ENCODE measurements at places on chromosomes 1 and 21. TPM values are rescaled to one million over a fixed set of nuclear protein-coding genes. Genes with fewer than 3 reads are reported as not detected.

The LORICRIN gene
- 0.10 TPM for polyA plus RNA-seq

The SPAG17 gene
- polyA plus RNA-seq: not detected

The ADAMTS5 gene
- polyA plus RNA-seq: not detected

The MRPL39 gene
- polyA plus RNA-seq: 221 TPM

The OR10Z1 gene
- polyA plus RNA-seq: not detected

The NFASC gene
- 0.04 TPM for polyA plus RNA-seq

The KIRREL1 gene
- polyA plus RNA-seq: not detected

The TBX19 gene
- polyA plus RNA-seq: 1.0 TPM

The CCDC181 gene
- polyA plus RNA-seq: not detected

The COL9A2 gene
- polyA plus RNA-seq: 21.3 TPM

The CDKN2C gene
- 4.1 TPM for polyA plus RNA-seq

GRCh38 chr1:18139198-18139981 lies 31.8 kb downstream of the IGSF21 start:
- DNase-seq: no peak

- DNase-seq: no peak
Observed at GRCh38 chr1:31954607-31955283, 16.6 kb upstream of the PTP4A2 start.

DNA sequence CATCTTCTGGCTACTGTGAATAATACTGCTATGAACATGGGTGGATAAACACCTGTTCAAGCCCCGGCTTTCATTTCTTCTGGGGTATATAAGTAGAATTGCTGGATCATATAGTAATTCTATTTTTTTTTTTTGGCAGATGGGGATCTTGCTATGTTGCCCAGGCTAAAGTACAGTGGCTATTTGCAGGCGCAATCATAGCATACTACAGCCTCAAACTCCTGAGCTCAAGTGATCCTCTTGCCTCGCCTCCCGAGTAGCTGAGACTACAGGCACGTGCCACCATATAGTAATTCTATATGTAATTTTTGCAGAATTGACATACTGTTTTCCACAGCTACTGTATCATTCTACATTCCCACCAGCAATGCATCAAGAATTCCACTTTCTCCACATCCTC lies 27.8 kb downstream of the UBR4 start:
- DNase-seq: no peak

GRCh38 chr1:69175053-69175452 lies 392.7 kb upstream of the LRRC7 start:
- no peak for DNase-seq

GRCh38 chr1:157868654-157869053 lies 27.0 kb upstream of the CD5L start:
- no peak for DNase-seq

DNA sequence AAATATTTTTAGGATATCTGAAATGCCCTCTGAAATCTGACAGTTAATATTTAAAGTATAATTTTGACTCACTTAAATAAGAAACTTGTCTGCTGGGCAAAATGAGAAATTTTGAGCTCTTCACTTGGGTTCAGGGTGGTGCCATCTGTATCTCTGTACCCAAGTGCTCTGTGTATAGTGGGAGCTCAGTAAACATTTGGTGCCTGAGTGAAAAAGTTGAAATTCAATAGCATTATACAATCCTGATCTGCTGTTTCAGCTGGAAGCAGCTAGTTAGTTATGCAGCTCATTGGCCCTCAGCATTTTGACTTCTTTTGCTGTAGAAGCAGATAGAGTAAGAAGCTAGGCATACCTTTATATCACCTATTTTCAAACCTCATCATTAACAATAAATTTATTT lies 73.3 kb downstream of the RPE65 start:
- no peak for DNase-seq

DNA sequence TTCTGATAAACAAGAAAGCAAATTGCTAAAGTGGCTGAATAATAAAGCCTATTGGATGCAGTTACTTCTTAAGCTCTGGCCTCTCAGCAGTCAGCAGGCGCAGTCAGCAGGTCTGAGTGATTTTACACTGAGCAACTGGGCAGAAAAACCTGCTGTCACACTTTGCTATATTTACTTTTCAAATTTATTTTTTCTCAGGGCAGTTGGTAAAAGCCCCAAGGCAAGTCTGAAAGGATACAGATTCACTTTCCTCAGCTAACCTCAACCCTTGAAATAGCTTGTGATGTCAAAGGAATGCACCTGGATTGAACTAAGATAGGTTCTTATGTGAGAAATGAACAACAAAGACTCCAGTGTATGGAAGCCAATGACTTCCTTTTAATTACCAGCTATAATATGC lies 34.0 kb downstream of the ATP5PF start:
- no peak for DNase-seq

- DNase-seq: no peak
Observed at GRCh38 chr1:209545423-209545822, 38.1 kb upstream of the CAMK1G start.

DNA sequence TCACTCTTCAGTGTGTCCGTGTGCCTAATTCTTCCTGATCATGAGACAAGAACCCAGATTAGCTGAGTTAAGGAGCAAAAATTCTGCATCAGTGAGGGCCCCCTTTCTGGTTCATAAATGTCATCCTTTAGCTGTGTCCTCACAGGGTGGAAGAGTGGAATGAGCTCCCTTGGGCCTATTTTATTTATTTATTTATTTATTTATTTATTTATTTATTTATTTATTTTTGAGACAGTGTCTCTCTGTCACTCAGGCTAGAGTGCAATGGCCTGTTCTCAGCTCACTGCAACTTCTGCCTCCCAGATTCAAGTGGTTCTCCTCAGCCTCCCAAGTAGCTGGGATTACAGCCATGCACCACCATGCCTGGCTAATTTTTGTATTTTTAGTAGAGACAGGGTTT lies 131.7 kb downstream of the PATJ start:
- DNase-seq: no peak

DNA sequence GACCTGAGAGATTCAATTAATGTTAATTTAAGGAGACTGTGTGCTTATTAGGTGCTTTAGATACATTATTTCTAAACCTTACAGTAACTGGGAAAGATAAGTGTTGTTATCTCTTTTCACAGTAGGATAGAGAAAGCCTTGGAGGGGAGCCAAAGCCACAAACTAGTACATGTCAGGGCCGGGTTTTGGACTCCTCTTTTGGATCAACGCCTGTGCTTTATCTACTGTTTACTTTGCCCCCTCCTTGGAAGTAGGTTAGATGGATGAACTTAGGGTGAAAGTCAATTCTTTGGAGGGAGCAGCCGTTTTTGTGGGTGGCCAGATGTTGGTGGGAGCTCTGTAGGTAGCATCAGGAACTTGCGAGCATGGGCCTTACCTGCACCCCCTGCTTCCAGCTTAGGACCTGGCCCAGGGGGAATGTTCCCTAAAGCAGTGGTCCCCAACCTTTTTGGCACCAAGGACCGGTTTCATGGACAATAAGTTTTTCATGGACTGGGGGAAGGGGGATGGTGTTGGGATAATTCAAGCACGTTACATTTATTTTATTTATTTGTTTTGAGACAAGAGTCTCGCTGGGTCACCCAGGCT lies 1.7 kb downstream of the HHAT start:
- no peak for DNase-seq

DNA sequence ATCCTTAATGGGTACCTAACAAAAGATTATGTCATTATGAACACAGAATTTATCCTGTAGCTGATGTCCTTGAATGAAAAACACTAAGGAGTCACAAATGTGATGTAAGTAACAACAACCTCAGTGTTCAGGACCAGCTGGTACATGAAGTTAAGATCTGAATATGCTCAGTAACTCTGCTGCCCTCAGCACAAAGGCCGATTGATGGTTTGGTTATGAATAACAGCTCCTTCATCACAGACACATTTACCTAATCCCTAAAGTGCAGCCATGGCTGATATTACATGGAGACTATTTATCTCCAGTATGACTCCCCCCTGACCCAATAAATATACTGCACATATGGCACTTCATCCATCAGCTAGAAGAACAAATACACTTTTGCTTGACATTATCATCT lies 75.2 kb downstream of the PLPPR5 start:
- DNase-seq: no peak

GRCh38 chr21:15528346-15528745 lies 201.4 kb upstream of the USP25 start:
- DNase-seq: no peak

- DNase-seq: no peak
Observed at GRCh38 chr1:56803561-56804156, 15.5 kb downstream of the FYB2 start.

DNA sequence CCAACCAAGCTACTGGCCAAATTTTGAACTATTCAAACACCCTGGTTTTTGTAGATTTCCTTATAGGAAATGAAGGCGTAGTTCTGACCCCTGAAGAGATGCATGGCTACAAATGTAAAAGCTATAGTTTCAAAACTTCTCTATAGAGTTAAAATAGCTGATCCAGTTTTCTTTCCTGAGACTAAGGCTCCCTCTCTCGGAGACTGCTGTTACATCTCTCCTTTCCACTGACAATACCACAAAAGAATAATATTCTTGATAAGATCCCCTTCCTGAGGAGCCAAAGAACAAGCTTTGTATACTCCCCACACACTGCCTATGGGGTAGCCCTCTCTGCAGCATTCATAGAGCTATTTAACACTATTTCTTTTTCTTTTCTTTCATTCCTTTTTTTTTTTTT lies 6.7 kb upstream of the CFAP126 start:
- no peak for DNase-seq

- no peak for DNase-seq
Observed at GRCh38 chr1:221886743-221887414, 145.0 kb upstream of the DUSP10 start.

- no peak for DNase-seq
Observed at GRCh38 chr1:70764747-70765146, 282.9 kb downstream of the PTGER3 start.

DNA sequence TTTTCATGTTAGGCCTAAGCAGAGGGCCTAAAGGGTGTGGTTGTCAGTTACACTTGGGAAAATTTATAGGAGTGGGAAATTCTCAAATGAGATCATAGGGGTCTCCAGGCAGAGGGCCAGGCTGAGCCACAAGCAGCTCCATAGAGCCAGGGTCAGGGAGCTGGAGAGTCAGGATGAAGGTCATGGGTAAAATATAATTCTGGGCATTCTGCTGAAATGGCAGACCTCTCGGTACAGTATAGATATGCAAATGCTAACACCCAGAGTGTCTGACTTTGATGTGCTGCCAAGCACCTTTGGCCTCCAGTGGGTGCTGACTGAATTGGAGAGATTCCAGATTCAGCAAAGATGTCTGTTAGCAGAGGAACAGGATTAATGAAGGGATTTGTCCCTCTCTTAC lies 40.1 kb downstream of the DNM3 start:
- no peak for DNase-seq

DNA sequence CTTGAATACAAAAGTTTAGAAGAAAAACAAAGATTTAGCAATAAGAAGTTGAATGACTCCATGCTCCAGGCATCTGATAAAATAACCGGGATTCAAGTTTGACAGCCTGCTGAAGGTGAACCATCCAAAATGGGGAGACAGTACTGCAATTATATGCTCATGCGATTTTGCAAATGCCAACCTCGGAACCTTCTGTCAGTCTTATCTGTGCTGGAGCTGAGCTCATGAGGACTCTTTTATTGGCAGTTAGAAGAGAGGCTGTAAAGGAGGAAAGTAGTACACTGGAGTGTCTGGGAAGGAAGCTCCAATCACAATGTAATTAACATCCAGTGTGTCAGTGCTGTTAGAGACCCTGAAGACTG lies 170.0 kb downstream of the GALNT2 start:
- DNase-seq: no peak

DNA sequence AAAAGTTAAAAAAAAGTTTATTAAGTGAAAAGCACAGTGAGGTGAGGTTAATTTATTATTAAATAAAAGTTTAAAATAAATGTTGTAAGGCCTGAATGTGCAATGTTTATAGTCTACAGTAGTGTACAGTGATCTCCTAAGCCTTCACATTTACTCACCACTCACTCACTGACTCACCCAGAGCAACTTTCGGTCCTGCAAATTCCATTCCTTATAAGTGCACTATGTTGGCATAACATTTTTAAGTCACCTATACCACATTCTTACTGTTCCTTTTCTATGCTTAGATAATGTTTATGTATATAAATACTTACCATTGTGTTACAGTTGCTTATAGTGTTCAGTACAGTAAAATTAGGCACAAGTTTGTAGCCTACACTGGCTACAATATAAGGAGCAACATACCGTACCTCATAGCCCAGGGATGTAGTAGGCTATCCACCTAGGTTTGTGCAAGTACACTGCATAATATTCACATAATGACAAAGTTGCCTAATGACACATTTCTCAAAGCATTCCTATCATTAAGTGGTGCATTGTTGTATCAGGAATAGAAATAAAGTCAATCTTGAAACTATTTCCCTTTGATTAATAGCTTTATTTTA lies 426.5 kb upstream of the BRINP3 start:
- no peak for DNase-seq

- DNase-seq: no peak
Observed at GRCh38 chr1:86741947-86742572, 37.7 kb downstream of the SH3GLB1 start.

GRCh38 chr21:33229099-33229783 lies 497 bp upstream of the IFNAR2 start:
- DNase-seq: no peak

DNA sequence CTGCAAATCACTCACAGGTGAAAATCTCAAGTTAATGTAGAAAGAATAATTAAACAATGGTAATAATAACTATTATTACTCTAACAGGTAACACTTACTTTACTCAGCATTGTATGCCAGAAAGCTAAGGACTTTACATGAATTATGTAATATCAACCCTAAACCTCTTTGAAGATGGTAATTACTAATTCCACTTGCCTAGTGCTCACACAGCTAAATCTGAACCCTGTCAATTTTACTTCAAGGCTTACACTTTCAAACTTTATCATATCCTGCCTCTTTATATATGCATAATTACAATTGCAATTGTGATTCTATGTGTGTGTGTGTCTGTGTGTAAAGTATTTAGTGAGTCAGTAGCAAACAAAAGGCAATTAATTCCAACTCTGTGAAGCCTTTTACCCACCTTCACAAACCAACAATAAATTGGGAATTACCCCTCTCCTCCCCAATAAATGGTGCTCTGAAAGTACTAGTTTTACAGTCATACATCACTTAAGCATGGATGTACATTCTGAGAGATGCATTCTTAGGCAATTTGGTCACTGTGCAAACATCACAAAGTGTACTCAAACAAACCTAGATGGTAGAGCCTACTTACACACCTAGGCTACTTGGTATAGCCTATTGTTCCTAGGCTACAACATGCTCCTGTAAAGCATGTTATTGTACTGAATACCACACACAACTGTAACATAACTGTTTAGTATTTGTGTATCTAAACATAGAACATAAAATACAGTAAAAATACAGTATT lies 5.9 kb downstream of the ZNF644 start:
- DNase-seq: no peak

GRCh38 chr1:198290089-198290683 lies 133.4 kb downstream of the NEK7 start:
- DNase-seq: no peak
